Fibroblast of skin of right biceps (primary cell): ENCODE measurements at places on chromosomes 5 and 9.

- no peak for DNase-seq
Observed at GRCh38 chr5:58182287-58182841, 277.5 kb downstream of the PLK2 start.

DNA sequence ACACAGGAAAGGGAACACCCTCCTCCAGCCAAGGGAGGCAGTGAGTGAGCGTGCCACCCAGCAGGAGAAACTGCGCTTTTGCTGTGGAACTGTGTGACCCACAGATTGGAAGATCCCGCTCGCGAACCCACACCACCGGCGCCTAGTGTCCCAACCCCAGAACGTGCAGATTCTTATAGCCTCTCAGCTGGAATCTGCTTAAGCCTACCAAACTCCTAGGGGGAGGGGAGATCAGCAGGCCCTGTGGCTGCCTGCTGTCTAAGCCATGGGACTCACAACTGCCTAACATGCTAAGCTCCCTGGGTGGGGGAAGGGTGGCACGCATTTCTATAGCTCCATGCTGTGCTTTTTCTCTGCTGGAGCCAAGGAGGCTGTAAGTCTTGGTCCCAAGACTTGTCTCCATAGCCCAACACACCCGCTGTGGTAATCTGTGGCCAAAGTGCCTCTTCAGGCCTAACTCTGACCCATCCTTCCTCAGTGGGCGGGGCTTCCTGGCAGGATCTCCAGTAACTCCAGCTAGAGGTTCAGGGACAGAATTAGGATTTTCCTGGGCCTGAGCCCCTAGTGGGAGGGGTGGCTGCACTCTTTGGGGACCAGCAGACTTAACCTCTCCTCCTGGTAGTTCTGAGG lies 485.0 kb downstream of the TAF11L14 start:
- DNase-seq: no peak

GRCh38 chr9:21395778-21396717 lies 10.8 kb upstream of the IFNA2 start:
- DNase-seq: peak; percentile 18

DNA sequence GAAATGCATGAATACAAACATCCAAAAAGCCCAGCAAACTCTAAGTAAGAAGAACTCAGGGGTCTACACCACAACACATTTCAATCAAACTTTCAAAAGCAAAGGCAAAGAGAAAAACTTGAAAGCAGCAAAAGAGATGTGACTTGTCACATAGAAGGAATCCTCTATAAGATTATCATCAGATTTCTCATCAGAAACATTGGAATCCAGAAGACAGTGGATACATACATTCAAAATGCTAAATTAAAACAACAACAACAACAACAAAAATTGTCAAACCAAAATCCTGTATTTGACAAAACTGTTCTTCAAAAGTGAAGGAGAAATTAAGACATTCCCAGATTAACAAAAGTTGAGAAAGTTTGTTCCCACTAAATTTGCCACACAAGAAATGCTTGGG lies 362.7 kb downstream of the ZNF608 start:
- no peak for DNase-seq

- DNase-seq: no peak
Observed at GRCh38 chr5:175021321-175021720, 296.9 kb downstream of the MSX2 start.

GRCh38 chr5:103943230-103943629 lies 380.6 kb upstream of the NUDT12 start:
- DNase-seq: no peak

GRCh38 chr9:77605449-77606220 lies 42.5 kb downstream of the GNA14 start:
- DNase-seq: no peak

DNA sequence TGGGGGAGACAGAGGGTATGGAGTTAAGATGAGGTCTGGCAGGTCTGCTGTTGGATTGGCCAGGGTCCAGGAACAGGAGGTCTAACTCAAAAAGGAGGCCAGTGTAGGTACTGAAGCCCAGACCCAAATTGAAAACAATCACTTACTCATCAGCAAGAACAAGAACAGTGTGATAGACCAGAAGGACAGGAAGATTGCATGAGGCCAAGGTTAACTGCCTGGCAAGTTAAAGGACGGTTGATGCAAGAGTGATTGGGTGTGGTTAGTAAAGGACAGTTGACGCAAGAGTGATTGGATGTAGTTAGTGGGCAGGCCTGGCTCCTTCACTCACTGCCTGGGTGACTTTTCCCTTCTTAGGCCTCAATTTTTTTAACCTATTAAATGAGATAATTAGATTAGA lies 132.6 kb downstream of the PDZD2 start:
- DNase-seq: no peak

DNA sequence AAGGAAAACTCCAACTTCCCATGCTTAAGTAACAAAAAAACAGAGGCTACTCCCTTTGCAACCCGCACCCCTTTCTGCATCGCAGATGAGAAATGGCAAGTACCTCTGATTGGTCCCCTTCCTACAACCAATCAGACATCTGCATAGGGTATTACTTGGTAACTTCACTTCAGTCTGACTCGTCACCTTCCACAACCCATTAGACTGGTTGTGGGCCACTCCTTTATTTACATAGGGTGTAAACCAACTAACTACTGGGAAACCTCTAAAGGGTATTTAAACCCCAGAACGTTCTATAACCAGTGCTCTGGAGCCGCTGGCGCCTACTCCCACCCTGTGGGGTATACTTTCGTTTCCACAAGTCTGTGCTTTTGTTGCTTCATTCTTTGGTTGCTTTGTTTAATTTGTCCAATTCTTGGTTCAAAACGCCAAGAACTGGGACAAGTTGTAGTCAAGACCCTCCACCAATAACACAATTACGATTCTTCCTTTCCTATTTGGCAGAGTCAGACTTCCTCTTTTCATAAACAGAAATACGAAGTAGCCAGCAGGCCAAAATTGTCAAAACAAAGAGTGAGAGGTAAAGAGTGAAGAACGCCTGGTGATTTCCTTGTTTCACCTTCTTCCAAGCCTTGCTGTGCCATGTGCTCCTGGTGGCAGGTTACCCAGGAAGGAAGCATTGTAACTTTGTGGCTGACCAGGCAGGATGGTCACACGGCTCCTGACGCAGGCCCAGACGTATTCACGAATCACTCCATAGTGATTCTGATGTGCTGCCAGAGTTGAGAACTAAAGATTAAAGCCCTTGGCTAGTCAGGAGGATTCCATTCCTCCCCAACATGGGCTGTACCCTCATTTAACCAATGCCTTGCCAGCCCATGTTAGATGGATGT lies 477.4 kb downstream of the ARHGEF28 start:
- no peak for DNase-seq

GRCh38 chr5:84059672-84060071 lies 325.0 kb downstream of the EDIL3 start:
- DNase-seq: no peak

GRCh38 chr5:114702136-114702535 lies 340.3 kb downstream of the KCNN2 start:
- DNase-seq: no peak

- DNase-seq: no peak
Observed at GRCh38 chr9:35490155-35490909, 421 bp downstream of the RUSC2 start.

- no peak for DNase-seq
Observed at GRCh38 chr5:94749042-94749441, 130.6 kb downstream of the SLF1 start.

- peak; percentile 96 for DNase-seq
Observed at GRCh38 chr5:32600054-32600622, 14.8 kb downstream of the SUB1 start.

DNA sequence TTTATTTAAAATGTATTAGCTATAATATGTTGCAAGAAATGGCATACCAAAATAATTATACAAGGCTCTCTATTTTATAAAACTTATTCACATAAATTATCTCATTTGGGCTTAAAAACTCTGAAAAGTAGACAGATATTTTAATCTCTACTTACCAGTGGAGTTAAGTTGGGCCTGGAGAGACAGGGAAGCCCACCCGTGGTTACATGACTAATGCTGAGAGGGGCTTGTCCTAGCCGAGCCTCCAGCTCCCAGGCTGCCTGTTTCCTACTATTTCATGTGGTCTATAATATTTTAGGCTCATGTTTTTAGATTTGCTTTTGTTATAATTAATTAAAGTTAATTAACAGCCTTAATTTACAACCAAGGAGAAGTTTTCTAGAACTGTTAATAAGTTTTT lies 20.9 kb upstream of the ASPN start:
- DNase-seq: no peak
